ENCODE measurements at places on chromosomes 12 and 14. TPM values are rescaled to one million over a fixed set of nuclear protein-coding genes. Genes with fewer than 3 reads are reported as not detected.

GRCh38 chr14:105562713-105563346 is 36.4 kb downstream of the TMEM121 start:
- DNase-seq: no peak

GRCh38 chr14:87934185-87934584 is 58.8 kb downstream of the GALC start:
- DNase-seq: no peak

DNA sequence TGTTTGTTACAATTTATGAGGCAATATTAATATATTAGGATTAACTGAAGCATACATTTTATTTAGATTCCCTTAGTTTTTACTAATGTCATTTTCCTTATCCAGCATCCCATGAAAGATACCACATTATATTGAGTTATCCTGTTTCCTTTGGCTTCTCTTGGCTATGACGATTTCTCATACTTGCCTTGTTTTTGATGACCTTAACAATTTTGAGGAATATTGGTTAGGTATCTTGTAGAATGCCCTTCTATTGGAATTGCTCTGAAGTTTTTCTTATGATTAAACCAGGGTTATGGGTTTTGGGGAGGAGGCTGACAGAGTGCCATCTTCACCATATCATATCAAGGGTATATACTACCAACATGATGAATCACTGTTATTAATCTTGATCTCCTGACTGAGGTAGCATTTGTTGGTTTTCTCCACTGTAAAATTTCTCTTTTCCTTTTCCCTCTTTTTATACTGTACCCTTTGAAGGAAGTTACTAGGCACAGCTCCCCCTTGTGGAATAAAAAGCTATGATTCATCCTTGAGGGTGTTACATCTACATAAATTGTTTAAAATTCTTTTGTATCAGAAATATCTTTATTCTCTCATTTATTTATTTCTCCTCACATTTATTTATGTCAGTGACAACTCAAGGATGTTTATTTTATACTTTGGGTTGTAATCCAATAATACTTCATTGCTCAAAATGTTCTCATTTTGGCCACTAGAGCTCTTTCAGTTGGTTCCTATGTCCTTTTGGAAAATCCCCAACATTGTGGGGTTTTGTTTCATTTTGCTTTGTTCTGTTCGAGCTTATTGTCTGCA is 239.0 kb downstream of the SLC16A7 start:
- no peak for DNase-seq

GRCh38 chr14:99672506-99673304 is 11.4 kb upstream of the CYP46A1 start:
- DNase-seq: peak; percentile 60

- DNase-seq: peak; percentile 58
Measured at GRCh38 chr14:29016050-29016900, 249.7 kb downstream of the FOXG1 start.

- DNase-seq: no peak
Measured at GRCh38 chr12:5710260-5710878, 234.7 kb downstream of the ANO2 start.

GRCh38 chr12:42130672-42131402 is 13.8 kb downstream of the GXYLT1 start:
- no peak for DNase-seq

GRCh38 chr12:101186291-101186690 is 23.7 kb downstream of the SLC5A8 start:
- no peak for DNase-seq

DNA sequence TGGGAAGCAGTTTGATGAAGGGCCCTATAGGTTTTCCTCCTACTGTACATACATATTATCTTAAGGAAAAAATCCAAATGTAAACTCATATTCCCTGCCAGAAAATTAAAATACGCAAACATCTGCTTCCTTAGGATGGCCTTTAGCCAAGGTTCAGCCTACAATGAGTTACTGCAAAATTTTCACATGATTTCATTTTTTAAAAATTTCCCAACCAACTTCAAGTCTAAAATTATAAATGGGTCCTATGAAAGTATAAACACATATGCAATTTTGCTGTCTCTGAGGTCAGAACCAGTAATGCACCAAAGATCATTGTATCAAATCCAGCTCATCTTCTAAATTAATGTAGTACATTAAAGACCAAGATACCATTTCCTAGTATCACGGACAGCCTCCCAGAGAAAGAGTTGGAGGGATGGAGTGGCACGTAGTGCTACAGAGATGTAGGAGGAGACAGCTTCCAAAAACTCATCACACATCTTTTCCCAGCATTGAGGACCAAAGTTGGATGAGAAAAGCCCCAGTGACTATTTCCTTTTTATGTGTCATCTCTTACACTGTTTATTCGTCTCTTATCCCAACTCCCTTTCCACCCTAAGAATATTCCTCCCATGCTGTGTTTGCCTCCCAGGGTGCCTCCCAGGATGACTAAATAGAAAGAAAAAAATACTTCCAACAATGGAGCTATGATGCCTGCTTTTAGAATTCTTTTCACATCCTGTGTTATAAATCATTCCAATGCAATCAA is 92.3 kb upstream of the SLCO1C1 start:
- DNase-seq: no peak

GRCh38 chr14:94295360-94296180 is 2.5 kb upstream of the SERPINA10 start:
- DNase-seq: no peak

DNA sequence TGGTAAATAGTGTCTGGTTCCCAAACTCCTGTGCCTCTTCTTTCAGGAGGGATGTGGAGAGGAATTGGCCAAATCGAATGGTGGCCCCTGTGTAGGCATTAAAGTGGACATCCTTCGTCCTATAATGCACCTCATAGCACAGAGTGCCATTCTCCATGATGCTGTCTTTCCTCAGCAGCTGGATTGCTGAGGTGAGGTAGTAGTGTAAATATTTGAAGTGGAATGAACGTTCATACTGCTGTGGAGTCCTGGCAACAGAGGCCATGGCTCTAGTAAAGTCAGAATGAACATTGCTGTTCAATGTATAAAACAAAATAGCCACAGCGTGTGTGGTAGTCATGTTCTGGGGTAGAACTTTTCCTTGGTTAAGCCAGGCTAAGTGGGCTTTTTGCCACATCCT is 2.7 kb downstream of the ART4 start:
- DNase-seq: no peak

- peak; percentile 53 for DNase-seq
Measured at GRCh38 chr14:26596543-26597061, 1.2 kb downstream of the NOVA1 start.

DNA sequence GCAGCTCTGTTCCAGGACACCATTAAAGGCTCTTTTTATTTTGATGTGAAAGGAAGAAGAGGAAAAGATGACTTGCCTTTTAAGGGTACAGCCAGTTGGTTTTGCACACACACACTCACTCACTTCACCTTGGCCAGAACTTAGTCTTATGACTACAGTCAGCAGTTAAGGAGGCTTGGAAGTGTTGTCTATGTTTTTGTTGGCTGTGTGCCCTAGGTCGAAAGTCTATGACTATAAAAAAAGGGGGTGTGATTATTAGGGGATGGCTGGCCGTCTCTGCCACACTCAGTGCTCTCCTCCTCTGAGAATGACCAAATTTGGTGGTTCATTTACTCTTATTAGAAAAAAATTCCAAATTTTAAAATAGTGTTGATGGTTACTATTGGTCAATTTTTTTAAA is 139.5 kb upstream of the OTX2 start:
- DNase-seq: no peak

- no peak for DNase-seq
Measured at GRCh38 chr12:130880411-130880885, 8.6 kb downstream of the RAN start.

DNA sequence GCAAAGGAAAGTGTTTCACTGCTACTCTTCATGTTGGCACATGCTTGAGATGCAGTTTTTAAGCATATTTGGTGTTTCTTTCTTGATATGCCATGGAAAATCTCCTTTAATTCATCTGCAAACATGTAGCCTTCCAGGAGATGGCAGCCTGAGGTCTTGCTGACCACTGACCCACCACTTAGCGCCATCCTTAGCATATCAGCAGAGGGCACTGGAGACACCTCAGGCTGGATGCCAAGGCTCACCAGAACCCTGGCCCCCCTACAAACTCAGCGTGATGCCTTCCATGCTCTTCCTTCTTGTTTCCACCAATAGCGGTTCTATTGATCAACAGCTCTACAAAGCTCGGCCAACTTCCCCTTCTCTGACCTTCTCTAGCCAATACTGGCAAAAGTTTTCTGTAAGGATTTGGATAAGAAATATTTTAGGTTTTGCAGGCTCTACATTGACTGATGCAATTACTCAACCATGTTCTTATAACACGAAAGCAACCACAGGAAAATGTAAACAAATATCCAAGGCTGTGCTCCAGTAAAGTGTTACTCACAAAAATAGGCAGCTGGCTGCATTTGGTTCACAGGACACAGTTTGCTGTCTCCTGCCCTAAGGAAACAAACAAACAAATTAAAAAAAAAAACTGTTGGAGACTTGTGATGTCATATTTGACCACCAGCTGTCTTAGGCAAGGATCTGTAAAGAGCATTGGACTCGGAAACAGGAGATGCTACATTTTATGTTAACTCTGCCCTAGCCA is 209.7 kb downstream of the SLC15A4 start:
- no peak for DNase-seq

- no peak for DNase-seq
Measured at GRCh38 chr14:76780360-76780759, 19.1 kb downstream of the VASH1 start.

GRCh38 chr12:117738233-117738632 is 230.6 kb downstream of the KSR2 start:
- DNase-seq: no peak

- DNase-seq: no peak
Measured at GRCh38 chr14:65304963-65305362, 107.6 kb upstream of the FUT8 start.

- peak; percentile 35 for DNase-seq
Measured at GRCh38 chr12:90111791-90112580, 403.3 kb upstream of the ATP2B1 start.

- no peak for DNase-seq
Measured at GRCh38 chr12:121903202-121903601, 14.6 kb downstream of the PSMD9 start.

DNA sequence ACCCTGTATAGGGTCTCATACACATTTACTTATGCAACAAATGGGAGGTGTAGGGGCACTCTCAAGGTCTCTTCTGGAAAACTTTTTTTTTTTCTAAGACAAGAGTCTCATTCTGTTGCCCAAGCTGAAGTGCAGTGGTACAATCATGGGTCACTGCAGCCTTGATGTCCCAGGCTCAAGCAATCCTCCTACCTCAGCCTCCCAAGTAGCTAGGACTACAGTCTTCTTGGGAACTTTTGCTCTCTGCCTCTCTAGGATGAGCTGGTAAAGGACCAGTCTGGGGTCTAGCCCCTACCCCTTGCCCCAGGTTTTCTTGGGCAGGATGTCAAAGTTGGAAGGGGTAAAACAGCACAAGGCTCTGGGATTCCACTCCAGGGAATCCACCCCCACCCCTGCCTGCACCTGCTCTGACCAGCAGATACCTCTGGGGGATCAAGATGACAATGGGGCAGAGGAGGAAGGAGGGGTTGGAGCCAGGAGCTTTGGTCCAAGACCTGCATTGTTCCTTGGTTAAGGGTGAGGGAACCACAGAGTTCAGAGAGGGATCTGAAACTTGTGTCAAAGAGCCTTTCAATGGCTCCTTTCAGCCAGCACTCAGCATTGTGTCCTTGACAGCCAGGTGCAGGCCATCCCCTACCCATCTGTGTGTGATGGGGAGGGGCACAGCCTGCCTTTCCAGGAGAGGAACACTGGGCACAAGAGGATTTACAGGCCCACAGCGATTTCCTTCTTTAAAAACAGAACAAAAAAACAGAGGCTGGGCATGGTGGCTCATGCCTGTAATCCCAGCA is 12.2 kb downstream of the CTDSP2 start:
- DNase-seq: no peak

DNA sequence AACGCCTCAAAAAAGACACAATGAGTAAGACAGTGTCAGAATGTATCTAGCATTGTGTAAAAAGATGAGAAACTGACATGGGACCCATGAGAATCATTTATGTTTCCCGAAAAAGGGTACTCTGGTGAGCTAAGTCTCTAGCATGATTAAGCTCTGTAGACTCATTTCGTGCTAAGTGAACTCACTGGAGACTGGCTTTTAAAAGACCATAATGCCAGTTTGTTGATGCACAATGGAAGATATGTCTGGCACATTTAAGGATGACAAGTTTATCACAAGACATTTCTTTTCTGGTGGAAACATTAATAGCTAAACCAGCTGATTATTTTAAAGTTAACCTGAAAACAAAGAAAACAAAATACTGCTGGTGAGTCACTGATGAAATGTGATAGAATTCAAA is 233.5 kb downstream of the SLC2A13 start:
- DNase-seq: no peak

DNA sequence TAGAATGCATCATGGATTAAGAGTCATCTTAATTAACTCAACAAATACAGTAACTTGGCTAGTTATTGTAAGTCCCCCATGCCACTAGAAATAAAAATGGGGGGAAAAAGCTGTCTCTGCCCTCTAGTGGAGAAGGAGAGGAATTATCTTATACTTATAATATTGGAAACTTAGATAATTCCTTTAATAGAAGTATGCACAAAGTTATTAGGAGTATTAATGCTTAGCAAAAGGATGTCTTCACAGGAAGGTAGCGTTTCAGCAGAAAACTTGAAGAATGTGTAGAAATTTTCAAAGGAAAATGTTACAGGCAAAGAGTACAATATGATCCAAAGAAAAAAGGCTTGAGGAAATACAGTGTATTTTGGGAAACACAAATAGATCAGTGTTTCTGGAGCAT is 19.8 kb downstream of the OR5AU1 start:
- DNase-seq: no peak

DNA sequence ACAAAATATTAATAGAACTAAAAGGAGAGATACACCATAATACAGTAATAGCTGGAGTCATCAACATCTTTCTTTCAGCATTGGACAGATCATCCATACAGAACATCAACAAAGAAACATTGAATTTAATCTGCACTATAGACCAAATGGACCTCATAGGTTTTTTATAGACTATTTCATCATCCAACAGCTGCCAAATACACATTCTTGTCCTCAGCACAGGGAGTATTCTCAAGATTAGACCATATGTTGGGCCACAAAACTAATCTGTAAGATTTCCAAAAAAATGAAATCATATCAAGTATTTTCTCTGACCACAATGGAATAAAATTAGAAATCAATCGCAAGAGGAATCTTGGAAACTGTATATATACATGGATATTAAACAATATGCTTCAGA is 86.9 kb downstream of the FSCB start:
- DNase-seq: no peak

- DNase-seq: no peak
Measured at GRCh38 chr12:129202109-129202814, 349.0 kb downstream of the GLT1D1 start.

GRCh38 chr12:38956337-38956736 is 50.9 kb upstream of the CPNE8 start:
- DNase-seq: no peak

- DNase-seq: no peak
Measured at GRCh38 chr12:10331642-10332239, 24.1 kb downstream of the KLRD1 start.

Gene TAPBPL
- total RNA-seq: 20.6 TPM

Gene LRIG3
- total RNA-seq: 34.7 TPM

Gene SERPINA1
- total RNA-seq: 10.3 TPM

Gene GALNT6
- total RNA-seq: 9.7 TPM

Gene AKT1
- total RNA-seq: 115 TPM

Gene TCL1B
- not detected for total RNA-seq

Gene TESPA1
- 3.3 TPM for total RNA-seq

Gene RERGL
- total RNA-seq: 7.9 TPM

Gene NRL
- total RNA-seq: 1.1 TPM

Gene CLEC1B
- total RNA-seq: not detected

Gene COL2A1
- total RNA-seq: not detected

Gene PPP1R36
- 0.65 TPM for total RNA-seq

Gene KRT72
- total RNA-seq: not detected

Gene SMIM10L1
- 15.3 TPM for total RNA-seq
